ENCODE measurements at places on chromosomes 7 and 10.

GRCh38 chr10:117670116-117670904 lies 127.8 kb downstream of the EMX2 start:
- DNase-seq = no peak

- no peak for DNase-seq
Observed at GRCh38 chr10:113199459-113199858, 249.4 kb downstream of the TCF7L2 start.

DNA sequence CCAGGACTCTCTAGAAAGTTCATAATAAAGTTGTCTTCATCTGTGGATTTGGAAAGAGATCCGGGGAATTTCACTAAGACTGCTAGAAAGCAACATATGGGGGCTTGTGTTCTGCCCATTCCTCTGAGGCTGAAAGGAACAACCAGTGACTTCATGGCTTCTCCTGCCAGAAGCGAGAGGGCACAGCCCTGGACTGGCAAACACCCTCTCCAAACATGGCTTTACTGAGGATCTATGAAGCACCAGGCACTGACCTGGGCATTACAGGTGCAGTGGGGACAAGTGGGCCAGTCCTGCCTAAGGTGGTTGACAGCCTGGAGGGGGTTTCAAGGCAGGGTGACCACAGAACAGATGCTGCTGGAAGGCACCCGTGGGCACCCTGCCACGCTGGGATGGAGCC lies 185.8 kb upstream of the GPR26 start:
- DNase-seq = no peak

- DNase-seq = no peak
Observed at GRCh38 chr10:5833814-5834213, 20.6 kb upstream of the GDI2 start.

DNA sequence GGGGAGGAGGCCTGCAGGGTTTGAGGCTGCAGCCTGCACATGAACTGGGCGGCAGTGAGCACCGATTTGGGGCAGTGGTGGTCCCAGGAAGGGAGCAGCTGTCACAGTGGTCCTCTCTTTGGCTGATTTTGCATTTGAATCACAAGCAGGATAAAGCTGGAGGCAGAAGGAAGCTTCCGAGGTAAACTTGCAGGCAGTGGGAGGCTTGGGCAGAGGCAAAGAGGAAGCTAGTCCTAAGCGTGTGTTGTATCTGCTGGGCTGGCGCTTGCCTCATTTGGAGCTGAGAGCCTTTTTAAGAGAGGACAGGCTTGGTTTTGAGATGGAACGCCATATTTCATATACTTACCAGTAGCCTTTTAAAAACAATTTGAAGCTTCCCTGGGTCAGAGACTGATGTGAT lies 177.2 kb upstream of the PODXL start:
- DNase-seq = no peak

DNA sequence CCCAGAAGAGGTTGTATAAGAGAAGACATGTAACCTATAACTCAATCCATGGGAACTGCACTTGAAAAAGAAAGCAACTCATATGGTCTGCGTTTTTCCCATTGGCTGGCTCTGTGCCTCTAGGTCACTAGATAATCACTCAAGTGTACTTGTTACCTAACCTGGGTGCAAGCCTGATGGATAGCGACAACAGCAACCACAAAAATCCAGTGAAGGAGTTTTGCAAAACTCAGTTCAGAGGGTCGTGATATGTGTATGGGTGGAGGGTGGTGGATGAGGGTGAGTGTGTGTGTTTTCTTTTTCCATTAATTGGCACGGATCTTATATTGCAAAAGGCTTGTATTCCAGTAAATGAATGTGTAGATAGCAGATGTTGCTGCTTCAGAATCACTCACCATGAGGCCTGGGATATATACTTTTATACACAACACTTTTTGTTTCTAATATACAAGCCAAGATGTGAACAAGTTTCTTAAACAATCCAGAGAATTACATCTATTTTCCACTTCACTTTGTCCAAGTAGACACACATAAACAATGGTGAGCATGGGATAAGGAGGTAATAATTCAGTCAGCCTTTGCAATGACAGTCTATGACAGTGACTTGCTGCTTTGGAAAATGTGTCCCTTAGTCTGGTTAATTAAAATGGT lies 286.9 kb upstream of the DKK1 start:
- no peak for DNase-seq

DNA sequence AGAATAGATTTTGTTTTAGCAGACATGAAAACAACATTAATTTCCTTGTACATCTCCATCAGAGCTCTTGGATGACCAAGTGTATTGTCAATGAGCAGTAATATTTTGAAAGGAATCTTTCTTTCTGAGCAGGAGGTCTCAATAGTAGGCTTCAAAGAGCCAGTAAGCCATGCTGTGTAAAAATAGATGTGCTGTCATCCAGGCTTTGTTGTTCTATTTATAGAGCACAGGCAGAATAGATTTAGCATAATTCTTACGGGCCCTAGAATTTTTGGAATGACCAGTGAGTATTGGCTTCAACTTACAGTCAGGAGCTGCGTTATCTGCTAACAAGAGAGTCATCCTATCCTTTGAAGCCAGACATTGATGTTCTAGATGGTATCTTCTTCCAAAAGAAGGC lies 19.0 kb downstream of the MINPP1 start:
- no peak for DNase-seq

DNA sequence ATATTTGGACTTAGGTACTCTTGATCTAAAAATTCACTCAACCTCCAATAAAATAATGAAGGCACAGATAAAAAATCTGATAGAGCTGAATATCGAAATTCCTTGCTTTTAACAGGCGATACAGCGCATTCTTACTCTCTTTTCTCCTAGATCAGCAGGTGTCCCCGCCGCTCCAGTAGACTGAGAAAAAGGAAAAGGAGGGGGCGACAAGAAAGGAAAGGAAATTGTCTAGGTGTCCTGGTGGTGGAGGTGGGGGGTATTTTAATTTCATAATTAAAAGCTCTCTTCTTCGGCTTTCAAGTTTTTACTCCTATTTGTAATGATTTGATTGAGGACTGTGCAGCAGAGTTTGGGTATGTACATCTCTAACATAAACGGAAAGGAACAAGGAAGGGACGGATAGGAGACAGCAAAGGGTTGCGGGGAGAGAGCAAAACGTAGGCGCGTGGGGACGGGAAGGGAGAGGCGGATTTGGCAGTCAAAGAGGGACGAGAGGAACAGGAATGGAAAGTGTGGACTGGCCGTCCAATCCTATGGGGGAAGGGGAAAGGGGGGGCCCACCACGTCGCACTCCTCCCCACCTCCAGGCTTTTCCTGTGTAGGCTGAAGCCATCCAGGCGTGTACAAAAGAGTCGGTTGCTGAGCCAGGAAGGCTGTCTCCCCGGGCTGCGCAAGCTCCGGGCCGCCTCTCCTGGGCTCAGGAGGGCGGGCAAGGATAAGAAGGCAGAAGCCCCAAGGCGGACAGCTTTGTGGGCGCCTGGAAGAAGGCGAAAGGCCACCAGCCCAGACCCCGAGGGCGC lies 875 bp upstream of the HECTD2 start:
- peak; percentile 13 for DNase-seq

- no peak for DNase-seq
Observed at GRCh38 chr10:50394832-50395231, 143.5 kb upstream of the ASAH2 start.

- no peak for DNase-seq
Observed at GRCh38 chr7:85972504-85973141, 671.1 kb upstream of the GRM3 start.

DNA sequence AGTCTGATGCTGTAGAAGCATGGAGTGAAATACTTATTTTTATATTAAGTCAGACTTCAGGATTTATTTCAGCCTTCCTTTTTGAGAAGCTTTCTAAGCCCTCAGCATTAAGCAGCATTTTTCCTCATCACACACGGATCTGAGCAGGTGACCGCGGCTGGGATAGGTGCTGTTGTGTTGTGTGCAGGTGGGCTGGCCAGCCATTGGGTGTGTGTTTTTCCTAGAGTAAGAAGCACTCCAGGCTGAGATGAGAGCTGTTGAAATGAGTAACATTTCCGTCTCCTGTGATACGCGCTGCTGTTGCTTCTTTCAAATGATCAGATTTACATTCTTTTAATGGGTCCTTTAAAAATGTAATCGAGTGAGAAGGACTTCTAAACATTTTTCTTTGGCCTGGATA lies 63.9 kb downstream of the INSYN2A start:
- DNase-seq = no peak

GRCh38 chr7:95772298-95772770 lies at the start of gene DYNC1I1:
TSS of gene DYNC1I1 (plus strand) at chr7:95772554. CDS start at chr7:95804730, 32,176 bp downstream.
- DNase-seq = peak; percentile 14

DNA sequence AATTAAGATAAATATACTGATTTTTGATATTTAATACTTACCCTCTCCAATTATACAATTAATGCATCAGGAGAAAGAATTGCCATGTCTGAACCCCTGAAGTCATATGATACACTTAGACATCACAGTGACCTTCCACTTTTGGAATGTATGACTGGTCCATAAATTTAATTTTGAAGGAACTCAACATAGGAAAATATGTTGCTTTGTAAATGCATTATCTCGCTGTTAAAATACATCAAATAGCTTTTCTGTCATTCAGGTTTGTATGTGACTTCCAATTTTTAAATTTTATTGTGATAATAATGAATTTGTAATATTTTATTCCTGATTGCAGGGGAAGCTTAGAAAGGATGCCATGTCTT lies 631.9 kb upstream of the ANKRD30A start:
- DNase-seq = no peak

- no peak for DNase-seq
Observed at GRCh38 chr10:14425034-14425433, 94.3 kb upstream of the FRMD4A start.

- no peak for DNase-seq
Observed at GRCh38 chr10:75652146-75652740, 220.8 kb downstream of the LRMDA start.

DNA sequence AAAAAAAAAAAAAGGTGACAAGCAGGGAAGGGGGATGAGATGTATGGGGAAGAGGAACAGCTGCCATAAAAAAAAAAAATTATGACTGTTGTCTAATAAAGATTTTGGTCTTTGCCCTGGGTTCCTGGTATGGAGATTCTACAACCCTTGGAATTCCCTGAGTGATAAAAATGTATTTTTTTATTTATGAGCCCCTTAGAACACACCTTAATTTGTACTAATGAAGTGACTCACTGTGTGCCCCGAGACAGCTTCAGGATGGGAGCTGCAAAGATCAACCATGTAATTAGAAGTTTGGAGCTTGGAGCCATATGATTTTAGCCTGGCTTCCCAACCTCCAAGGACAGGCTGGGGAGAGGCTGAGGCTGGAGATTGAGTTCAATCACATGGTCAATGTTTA lies 69.7 kb downstream of the NHLRC2 start:
- no peak for DNase-seq

- no peak for DNase-seq
Observed at GRCh38 chr7:139744768-139745677, 32.8 kb downstream of the HIPK2 start.

DNA sequence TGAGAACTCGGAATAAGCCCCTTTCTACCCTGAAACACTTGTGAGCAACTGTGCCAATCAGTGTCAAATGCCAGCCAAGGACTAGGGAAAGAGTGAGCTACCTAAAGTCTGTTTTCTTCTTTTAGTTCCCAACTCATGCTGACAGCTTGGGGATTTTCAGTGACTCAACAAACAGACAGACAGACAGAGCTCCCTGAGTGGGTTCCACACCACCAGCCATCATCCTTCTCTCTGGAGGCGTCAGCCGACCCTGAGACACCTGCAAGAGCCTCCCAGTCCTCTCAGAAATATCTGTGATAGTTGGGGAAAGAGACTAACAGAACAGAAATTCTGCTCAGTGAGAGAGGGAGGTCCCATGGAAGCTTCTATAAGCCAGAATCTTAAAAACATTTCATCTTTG lies 49.5 kb downstream of the GATA3 start:
- DNase-seq = no peak

DNA sequence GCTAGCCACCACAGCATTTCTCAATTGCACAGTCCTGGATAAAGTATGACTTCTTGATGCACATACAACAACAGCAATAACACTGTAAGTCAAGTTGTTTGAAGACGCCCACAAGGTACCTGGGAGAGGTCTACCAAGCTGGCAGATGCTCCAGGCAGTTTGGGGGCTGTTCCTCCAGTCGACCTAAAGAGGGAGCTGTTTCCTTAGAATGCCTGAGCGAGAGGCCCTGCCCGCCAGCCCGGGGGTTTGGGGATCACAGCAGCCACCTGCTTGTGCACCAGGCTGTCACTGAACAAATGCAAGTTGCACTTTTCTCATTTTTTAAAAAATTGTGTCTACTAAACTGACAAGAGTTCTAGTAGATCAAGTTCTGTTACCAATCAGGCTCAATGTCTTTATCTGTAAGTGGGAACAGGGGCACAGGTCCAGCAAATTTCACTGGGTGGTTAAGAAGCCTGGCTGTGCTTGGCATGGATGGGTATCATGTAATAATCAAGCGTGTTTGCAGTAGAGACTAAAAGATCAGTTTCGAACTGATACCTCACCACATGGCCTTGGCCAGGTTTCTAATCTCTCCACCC lies 193.8 kb upstream of the ADO start:
- DNase-seq = peak; percentile 59

- no peak for DNase-seq
Observed at GRCh38 chr7:45721686-45722598, 147.8 kb downstream of the ADCY1 start.

DNA sequence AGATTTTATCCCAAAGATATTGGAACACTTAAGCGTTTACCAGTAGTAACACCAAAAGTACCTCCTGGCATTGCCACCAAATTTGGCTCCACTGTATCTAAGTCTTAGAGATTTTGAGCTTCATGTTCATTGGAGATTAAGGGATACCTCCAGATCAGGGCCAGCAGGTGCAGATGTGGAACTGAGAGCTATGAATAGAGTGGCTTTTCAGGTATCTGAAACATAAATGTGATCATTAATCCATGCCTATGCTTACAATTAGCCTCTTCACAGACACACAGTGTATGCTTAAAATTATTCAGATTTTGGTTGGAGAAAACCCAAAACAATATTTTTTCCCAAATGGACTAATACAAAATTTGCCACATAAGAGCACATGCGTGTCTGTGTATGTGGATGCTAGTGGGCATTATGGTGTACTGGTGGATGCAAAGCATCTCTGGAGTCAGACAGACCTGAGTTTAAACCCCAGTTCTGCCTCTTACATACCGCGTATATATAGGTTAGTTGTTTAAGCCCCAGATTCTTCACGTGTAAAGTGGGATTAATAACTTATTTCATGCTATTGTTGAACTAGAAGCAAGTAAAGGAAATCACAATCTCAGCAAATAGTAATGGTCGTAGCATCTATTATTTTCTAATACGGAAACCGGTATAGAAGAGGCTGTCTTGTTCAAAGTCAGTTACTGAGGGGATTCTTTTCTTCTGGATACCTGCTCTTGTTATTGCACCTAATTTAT lies 6.8 kb upstream of the LRRC4 start:
- DNase-seq = no peak

DNA sequence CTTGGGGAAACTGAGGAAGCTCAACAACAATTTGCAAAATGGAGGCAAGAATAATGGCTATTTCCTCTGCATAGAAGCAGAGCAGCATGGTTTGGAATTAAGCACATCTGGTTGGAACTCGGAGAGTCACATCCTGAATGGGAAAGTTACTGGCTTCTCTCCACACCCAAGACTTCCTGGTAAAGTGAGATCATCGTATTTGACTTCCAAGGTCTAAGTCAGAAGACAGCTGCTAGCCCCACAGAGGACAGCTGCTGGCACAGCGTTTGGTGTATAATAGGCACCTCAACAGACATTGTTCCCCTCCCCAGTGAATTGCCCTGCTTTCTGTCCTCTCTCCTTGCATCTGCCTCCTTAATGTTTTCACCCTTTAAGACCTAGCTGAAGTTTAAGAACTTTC lies 37.0 kb upstream of the NRF1 start:
- DNase-seq = no peak
